Stimulated activated CD4-positive, alpha-beta T cell treated with anti-CD3 and anti-CD28 coated beads, TNF-alpha, amount 100 ng/mL, for 24 hours (primary cell): ENCODE measurements at places on chromosomes 5 and 9.

DNA sequence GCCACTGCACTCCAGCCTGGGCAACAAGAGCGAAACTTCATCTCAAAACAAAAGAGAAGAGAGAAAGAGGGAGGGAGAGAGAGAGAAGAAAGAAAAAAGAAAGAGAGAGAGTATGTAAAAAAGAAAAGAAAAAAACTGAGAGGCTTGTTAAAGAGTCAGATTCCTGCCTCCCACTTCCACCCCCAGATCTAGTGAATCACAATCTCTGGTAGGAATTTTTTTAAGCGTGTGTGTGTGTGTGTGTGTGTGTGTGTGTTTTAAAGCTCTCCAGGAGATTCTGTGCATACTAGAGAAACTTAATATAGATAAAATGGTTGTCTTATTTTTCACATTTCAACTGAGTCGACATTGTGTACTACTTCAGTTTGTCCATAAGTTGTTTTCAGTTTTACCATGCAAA lies 32.0 kb downstream of the SAR1B start:
- DNase-seq: no peak

DNA sequence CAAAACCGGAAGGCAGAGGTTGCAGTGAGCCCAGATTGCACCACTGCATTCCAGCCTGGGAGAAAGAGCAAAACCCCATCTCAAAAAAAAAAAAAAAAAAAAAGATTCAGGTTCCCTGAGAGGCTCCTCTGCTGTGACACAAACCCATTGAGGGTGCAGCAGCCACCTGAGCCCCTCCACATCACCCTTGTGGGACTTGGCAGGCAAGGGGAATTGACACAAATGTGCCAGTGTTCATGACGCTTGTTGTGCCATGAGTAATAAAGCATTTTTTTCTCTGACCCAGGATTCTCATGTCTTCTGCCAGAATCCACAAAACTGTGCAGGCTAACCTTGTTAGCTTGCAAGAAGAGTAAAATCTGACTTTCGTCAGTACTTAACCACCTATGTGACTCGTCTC lies 149.6 kb downstream of the TTC39B start:
- DNase-seq: no peak

GRCh38 chr5:522899-523440 lies 1.3 kb downstream of the SLC9A3 start:
- DNase-seq: no peak

DNA sequence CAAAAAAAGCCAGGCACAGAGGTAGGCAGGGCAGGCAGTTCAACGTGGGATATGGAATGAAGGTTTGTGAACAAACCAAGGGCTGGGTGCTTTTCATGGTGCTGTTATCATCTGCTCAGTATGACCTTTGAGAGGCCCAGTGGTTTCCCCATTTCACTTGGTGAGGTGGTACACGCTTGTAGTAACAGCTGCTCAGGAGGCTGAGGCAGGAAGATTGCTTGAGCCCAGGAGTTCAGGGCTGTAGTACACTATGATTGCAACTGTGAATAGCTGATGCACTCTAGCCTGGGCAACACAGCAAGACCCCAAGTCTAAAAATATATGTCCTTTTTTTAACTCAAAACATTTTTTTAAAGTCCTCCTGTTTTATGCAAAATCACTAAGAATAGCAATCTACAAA lies 174.8 kb downstream of the ENC1 start:
- DNase-seq: no peak

DNA sequence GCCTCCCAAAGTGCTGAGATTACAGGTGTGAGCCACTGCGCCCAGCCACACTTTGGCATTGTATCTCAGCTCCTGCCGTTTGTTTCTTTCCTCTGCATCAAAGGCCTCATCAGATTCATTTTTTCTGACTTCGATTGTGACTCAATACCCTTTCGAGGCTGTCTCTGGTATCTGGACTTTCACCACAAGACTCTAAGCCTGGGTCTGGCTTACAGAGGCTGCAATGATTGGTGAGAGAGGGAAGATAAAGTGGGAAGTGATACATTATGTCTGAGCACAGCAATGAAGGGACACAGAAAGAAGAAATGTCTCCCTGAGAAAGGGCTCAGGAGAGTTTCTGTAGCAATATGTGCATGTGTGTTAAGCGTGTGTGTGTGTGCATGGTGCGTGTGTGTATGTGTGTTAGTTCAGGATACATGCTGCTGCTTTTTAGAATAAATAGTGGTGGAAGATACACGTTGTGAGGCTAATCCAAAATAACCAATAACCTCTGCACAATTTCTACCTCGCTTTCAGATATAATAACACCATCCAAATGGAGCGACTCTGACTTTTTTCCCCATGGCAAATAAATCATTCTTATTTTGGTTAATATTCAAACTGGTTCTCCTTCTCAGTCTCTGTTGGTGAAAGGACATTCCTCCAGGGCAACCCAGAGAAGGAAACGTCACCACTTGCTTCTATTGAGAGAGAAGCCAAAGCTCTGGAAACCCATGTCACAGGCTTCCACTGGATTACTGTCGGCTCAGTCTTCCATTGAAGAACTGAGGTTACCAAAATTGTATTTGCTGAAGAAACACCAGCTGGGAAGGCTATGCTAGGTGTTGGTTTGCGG lies 8.1 kb upstream of the DAB2 start:
- no peak for DNase-seq

GRCh38 chr5:169185626-169186025 lies 115.3 kb downstream of the SLIT3 start:
- DNase-seq: no peak

DNA sequence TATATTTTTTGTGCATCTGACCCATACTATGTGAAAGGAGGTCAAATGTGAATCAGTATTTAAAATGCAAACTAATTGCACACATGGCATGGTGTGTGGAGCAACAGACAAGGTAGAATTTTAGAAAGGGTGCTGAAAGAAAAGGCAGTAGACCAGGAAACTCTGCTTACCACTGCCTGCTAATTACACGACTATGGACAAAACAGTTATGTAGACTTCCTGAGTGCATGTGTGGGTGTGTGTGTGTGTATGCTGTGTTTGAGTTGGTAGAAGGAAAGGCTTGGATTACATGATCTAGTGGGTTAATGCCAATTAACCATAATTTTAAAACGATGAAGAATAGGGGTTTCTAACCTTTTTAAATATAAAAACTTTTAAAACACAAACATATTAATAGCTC lies 349.9 kb downstream of the SH3GL2 start:
- DNase-seq: no peak
